ENCODE measurements at places on chromosomes 3 and 15. TPM values are rescaled to one million over a fixed set of nuclear protein-coding genes. Genes with fewer than 3 reads are reported as not detected.

The RYR3 gene
- total RNA-seq: not detected

The PLXNB1 gene
- 41.3 TPM for total RNA-seq

The ROPN1 gene
- total RNA-seq: not detected

The RPUSD3 gene
- 39.3 TPM for total RNA-seq

The FEZF2 gene
- not detected for total RNA-seq

The DPPA2 gene
- total RNA-seq: not detected

The NR1I2 gene
- total RNA-seq: not detected

The ITPKA gene
- total RNA-seq: 5.5 TPM

The ARHGEF26 gene
- total RNA-seq: 1.6 TPM

The VEPH1 gene
- 91.0 TPM for total RNA-seq

The GALNT15 gene
- 93.0 TPM for total RNA-seq

The FBXW12 gene
- total RNA-seq: 0.15 TPM

The LRTM1 gene
- total RNA-seq: not detected

The ZNF619 gene
- total RNA-seq: 8.1 TPM

The TOP2B gene
- 61.4 TPM for total RNA-seq

The CIDEC gene
- 0.17 TPM for total RNA-seq

The DLL4 gene
- 0.73 TPM for total RNA-seq

All from smooth muscle cell of trachea (primary cell).